ENCODE measurements at places on chromosomes 7 and 10.

DNA sequence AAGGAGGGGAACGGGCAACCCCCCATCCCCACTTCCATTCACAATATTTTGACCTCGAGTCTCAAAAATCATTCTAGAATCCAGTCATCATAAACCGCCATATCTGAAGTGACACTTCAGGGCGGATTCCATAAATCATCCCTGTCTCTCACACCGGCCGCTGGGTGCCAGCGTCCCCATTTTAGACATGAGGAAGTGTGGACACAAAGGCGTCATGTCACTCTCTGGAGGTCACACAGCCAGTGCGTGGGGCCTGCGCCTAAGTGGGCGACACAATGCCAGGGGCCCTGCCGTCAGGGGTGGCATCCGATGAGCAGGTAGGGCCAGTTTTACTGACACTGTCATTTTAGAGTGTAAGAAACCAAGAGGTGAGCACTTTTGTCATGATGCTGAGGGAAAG is 19.5 kb downstream of the KCNH2 start:
- DNase-seq = no peak

- DNase-seq = no peak
Measured at GRCh38 chr10:103921750-103922195, 3.8 kb upstream of the STN1 start.

DNA sequence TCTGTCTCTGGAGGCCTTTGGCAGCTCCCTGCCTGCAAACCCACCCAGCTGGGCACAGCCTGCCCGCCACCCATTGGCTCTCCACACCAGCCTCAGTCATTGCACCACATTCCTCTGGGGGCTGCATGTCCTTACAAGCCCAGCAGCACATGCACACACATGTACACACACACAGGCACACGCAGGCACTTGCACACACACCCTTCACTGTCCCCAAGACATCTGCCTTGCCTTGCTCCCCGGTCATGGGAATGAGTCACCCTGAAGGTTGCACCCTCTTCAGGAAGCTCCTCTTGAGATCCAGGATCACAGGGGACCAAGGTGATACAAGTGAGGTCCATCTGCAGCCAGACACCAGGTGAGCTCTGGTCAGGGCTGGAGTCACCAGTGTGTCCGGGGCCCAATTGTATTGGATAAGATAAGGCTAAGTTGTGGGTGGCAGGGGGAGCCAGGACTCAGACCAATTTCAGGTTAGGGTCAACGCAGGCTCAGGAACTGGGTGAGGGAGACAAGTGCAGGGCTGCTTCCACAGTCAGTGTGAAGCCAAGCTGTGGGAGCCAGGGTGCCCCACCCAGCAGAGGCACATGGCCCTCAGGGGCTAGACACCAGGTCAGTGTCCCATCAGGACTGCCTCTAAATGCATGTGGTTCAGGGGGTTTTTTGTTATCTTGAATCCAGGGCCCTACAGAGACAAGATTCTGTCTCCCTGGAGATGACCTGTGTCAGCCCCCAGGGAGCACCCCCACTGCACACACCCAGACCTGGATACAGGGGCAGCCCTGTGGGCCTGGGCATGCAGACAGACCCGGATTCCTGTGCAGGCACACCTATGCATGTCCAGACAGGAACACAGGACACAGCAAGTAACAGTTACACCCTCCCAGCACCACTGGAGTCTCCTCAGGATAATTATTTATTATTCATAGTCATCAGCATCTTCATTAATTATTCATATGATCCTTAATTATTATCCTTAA is 33.8 kb downstream of the KCNH2 start:
- DNase-seq = no peak

GRCh38 chr10:4343873-4344272 is 482.1 kb upstream of the AKR1E2 start:
- no peak for DNase-seq

GRCh38 chr10:89219513-89220218 is 12.5 kb upstream of the CH25H start:
- no peak for DNase-seq

DNA sequence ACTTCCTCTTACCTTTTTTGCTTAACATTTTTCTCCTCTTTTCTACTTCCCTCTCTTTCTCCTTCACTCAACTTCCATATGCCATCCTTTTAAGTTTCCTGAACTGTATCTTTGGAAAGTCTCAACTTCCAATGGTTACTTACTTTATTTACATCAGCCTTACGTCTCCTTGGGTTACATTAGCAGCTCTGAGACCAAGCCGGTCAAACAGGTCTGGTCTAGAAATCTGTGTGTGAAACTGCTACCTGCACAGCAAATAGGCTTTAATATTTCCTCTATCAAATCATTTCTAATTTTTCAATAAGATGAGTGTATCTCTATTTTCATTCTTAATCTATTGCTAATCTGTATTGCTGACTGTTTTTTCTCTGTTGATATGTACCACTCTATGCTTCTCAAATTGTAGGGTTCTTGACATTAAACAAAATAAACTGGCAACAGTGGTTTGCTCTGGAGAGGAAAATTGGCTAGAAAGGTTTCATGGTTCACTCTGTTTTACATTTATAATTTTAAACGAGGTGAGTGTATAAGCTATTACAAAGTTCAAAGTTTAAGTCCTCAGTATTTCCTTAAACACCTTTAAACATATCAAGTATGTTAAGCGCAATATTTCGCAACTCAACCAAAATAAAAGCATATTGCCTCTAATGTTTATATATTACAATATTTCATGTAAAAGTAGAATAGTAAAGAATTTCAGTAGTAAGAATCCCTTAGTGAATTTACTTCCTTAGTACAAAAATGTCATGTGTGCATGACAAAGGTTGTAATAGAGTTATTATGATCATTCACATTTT is 3.6 kb upstream of the SEMA3C start:
- DNase-seq = no peak

DNA sequence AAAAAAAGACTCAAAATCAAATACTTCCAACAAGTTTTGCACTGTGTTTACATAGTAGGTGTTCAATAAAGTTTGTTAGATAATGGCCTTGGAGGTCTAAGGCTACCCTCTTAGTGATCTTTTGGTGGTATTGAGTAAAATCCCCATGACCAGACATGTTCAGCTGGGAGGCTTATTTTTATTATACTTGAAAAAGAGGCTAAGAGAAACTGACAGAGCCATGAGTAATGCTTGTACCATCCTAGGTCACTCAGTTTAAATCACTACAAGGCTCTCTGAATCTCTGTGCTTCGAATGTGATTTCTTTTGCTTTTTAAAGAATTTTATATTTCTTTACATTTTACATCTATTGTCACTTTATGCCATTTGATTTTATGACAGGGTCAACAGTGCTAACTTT is 90.5 kb downstream of the TWIST1 start:
- DNase-seq = no peak

DNA sequence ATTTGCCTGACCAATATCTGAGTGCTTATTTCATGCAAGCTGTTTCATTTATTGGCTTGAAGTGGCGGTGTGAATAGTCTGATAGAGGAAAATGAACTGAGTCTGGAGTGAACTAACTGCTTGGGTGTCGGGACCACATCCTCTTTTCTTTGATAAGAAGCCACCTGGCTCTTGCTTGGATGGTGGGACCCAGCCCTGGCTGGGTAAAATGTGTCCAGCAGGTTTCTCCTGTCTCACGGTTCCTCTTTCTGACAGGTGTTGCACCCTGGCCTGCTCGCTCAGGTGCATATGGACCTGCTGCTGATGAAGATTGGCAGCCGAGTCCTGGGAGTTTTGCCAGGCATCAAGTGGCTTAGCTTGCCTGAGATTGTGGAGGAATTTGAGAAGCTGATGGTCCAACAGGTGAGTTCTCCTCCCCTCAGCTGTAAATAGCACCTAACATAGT is 1.6 kb downstream of the ADCK2 start:
- no peak for DNase-seq

DNA sequence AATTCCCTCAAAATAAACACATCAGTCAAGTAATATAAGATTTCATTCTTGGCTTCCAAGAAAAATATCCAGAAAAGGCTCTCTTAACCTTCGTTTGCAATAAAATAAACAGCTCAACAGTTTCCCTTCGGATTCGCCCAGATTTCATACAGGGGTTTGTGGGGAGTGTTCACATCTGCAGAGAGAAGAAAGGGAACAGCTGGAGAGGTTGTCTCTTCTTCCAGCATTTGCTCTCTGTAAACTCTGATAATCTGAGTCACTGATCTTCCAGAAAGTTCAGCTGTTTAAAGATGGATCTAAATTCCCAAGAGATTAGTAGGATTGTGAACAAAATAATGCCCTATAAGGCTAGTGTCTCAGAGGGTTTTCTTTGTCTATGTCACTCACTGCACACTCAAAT is 277.9 kb downstream of the HPSE2 start:
- DNase-seq = no peak

DNA sequence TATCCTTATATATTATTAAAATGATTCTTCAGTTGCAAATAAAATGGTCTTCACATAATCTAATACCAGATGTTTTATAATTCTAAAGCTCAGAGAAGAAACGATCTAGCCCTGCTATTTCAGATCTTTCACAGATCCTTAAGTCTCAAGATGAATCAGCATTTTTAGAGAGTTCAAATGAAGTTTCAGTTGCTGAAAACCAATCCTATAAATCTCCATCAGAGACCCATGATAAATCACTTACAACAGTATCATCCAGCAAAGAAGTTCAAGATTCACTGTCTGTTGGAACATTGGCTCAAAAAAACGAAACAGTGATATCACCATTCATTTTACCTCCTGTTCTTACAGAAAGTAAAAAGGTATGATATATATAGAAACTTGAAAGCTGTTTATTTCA is 137.0 kb downstream of the CCDC7 start:
- no peak for DNase-seq

DNA sequence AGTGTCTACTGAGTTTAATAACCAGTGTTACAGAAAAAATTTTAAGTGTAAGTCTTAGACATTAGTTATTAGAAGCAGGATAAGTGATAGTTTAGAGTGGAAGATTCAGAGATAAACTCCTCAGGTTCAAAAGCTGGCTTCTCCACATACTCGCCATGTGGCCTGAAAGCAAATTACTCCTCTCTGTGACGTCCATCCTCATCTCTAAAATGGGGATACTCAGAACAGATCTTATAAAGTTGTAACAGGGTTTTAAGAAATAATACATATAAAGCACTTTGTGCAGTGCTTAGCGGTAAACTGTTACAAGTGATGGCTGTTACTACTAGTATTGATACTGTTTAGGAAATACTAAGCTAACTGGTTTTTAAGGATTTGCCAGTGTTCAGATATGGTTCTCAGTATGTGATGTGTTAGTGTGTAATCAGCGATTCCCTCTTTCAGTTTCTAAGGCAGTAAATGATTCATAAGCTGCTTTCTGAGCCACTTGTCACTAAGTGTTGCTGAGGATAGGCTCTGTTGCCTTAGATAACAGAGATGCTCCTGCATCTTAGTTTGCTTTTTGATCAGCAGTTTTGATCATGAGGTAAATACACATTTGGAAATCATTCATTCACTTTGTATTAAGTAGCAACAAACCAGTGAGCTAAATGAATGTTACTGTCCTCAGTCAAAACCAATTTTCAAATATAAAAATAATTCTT is 58.7 kb downstream of the CYP51A1 start:
- no peak for DNase-seq

DNA sequence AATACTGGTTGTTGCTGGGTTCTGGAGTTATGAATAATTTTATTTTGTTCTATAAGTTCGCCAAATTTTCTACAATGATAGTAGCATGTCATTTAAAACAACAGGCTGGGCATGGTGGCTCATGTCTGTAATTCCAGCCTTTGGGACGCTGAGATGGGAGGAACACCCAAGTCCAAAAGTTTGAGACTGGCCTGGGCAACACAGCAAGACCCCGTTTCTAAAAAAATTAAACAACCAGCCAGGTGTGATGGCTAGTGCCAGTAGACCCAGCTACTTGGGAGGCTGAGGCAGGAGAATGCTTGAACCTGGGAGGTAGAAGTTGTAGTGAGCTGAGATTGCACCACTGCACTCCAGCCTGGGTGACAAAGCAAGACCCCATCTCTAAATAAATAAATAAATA is 347.7 kb downstream of the PARD3 start:
- DNase-seq = no peak

DNA sequence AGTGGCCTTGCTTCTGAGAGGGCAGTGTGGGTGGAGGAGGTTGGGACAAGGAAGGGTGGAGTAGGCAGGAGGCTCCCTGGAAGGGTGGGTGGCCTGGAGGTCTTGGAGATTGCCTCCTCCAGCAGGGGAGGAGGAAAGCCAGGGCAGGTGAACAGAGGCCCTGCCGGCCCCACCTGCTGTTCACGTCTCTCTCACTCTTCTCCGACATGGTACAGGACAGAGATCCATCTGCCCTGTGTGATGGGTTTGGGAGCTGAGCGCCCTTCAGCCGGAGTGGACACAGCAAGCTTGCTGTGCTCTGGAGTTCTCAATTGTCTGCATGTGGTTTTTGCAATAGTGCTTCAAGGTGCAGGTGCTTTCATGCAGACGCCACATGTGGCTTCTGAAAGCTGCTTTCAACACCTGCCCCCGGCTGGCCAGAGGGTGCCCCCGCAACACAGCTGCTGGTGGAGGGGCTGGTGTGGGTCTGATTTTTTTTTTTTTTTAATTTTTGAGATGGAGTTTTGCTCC is 82.8 kb upstream of the GNA12 start:
- DNase-seq = no peak

DNA sequence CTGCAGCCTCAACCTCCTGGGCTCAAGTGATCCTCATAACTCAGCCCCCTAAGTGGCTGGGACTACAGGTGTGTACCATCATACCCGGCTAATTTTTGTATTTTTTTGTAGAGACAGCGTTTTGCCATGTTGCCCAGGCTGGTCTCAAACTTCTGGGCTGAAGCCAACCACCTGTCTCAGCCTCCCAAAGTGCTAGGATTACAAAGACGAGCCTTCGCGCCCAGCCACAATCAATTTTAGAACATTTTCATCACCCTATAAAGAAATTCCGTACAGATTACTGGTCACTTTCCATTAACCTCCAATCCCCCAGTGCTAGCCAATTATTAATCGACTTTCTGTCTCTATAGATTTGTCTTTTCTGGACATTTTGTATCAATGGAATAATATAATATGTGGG is 32.3 kb upstream of the PALS2 start:
- DNase-seq = no peak

DNA sequence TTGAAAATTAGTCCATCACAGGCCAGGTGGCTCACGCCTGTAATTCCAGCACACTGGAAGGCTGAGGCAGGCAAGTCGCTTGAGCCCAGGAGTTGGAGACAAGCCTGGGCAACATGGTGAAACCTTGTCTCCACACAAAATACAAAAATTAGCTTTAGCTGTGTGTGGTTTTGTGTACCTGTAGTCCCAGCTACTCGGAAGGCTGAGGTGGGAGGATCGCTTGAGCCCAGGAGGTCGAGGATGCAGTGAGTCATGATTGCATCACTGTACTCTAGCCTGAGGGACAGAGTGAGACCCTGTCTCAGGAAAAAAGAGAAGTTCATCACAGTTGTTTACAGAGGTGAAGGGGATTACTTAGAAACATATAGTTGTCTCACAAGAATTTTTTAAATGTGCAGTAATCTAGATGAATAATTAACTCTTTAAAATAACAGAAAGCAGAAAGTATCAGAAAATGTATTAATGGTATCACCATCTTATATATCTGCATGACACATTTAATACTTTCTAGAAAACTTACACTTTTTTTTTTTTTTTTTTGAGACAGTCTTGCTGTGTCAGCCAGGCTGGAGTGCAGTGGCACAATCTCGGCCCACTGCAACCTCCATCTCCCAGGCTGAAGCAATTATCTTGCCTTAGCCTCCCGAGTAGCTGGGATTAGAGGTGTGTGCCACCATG is 8.9 kb downstream of the LCOR start:
- no peak for DNase-seq

Data from effector memory CD8-positive, alpha-beta T cell (primary cell).